Urothelium cell line (cell line): ENCODE measurements at places on chromosomes 1 and 21.

- DNase-seq: no peak
Observed at GRCh38 chr1:107196973-107197562, 56.2 kb downstream of the NTNG1 start.

- DNase-seq: no peak
Observed at GRCh38 chr1:239868058-239868832, 223.4 kb upstream of the FMN2 start.

DNA sequence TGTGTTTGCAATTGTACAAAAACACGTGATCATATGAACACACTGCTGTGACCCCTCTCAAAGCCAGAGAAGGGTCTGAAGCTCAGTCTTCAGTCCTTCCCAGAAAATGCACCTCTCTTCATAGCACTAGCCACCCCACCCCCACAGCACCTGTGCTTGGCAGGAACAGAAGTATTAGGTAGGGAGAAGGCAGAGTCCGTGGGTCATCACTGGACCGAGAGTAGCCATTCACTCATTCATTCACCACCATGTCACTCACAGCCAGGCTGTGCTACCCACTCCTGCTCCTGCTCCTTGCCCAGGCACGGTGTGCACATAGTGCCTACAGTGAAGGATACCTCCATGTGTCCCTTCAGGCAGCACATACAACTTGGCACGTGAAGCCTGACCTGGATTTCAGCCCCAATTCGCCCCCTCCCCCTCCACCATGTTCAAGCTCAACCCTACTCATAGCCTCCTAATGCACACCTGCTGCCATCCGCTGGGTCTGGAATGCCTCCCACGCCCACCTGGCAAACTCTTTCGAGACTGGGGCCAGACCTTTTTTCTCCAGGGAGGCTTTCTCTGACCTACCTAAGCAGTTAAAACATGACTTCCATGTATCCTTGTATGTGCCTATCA, 81.9 kb upstream of the GALNT2 start:
- DNase-seq: no peak

- DNase-seq: no peak
Observed at GRCh38 chr1:218931324-218931723, 242.4 kb upstream of the LYPLAL1 start.

DNA sequence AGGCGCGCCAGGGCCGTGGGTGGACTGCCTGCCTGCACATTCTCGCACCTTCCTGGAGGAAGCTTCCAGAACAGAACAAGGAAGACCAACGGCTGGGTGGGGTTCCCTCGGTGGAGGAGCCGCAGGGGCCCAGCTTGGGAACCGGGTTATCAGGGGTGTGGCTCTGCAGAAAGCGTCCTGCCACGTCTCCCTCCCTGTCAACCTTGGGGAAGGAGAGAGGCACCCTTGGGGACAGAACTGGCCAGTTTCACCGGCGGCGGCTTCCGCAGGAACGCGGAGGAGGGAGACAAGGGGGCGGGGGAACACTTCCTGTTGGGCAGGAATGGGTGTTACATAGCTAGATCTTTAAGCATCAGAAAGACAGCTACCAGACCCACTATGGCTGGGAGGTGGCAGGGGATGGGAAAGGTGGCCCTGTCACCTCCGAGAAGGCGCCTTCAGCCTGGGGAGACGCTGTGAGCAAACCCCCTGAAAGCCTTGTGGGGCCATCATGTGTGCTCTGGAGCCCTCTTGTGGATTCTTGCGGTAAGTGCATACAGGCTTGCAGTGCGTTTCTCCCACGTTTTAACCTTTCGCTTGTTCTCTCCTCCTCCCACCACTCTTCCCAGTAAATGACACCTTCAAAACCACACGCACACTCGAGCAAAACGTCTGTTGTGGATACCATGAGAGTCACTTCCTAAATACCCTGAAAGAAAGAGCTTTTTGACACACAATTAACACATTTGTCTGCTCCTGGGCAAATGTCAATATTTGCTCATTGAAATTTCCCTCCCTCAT, 3.8 kb upstream of the PLEKHA6 start:
- peak; percentile 80 for DNase-seq

DNA sequence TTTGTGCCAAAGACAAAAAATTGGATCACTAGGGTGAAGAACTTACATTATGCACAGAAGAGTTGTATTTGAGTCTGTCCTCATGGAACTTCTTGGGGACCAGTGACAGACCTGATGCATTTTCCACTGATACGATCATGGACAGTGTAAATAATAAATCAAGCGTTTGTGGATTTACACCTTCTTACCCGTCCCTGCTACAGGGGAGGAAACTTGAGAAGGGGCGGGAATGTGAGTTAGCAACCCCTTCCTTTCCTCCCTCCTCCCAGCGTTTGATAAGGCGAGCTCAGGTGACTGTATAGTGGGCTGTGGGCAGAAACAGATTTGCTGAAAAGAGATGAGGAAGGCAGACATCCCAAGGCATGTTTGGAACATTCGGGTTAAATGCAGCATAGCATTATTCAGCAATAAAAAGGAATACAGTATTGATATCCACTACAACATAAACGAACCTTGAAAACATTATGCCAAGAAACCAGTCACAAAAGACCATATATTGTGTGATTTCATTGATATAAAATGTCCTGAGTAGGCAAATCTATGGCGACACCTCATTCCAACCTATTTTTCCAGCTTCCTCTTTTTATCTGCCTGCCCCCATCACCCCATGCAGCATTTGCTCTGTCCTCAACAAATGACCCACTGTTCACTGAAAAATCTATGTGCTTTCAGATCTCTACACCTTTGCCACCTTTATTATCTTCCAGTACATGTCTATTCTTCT, 128.7 kb downstream of the ZZZ3 start:
- DNase-seq: no peak

DNA sequence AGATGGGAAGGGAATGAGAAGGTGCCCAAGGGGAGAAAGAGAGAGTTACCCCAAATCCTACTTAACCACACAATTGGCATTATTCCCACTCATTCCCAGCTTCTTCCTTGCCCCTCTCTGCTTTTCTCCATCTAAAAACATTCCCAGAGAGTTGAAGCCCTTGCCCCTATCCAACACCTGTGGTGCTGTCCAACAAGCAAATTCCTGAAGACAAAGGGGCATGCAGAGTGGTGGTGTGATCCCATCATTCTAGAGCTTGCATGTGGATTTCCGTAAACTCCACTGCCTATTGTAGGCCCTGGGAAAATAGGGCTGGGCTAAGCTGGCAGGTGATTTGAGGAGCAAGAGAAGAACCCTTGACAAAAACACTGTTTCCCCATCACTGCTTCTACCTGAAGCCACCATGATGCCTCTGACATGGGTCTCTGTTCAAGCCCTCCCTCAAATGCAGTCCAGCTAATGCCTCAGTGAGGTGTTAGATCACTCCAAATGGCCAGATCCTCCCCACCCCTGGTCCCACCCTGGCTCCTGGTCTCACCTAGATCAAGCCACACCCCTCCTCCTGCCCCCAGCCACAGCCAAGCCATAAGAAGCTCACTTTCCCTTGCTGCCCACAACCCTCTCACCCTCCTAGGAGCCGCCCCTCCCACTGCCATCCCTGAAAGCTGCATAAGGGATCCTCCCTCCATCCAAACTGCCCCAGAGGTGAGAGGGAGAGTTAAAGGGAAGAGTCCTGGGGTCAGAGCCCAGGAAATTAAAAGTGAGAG, 29.5 kb downstream of the SYT2 start:
- no peak for DNase-seq

- DNase-seq: no peak
Observed at GRCh38 chr21:45507523-45507875, 34.7 kb downstream of the SLC19A1 start.

- DNase-seq: peak; percentile 52
Observed at GRCh38 chr1:201877877-201878401, 10.8 kb upstream of the SHISA4 start.

GRCh38 chr1:9805006-9805508, 18.7 kb downstream of the CLSTN1 start:
- DNase-seq: no peak

GRCh38 chr1:10338047-10338446, 60.8 kb upstream of the PGD start:
- DNase-seq: peak; percentile 61

DNA sequence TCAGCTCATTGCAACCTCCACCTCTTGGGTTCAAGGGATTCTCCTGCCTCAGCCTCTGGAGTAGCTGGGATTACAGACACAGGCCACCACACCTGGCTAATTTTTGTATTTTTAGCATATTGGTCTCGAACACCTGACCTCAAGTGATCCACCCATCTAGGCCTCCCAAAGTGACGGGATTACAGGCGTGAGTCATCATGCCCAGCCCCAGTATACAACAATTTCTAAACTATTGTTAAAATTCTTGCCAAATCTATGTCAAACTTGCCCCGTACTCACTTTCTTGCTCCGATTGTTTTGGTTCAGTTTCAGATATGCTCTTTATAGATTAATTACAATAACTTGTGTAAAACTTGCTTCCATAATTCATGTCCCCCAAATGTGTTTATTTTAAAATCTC, 4.1 kb downstream of the RGS18 start:
- no peak for DNase-seq

DNA sequence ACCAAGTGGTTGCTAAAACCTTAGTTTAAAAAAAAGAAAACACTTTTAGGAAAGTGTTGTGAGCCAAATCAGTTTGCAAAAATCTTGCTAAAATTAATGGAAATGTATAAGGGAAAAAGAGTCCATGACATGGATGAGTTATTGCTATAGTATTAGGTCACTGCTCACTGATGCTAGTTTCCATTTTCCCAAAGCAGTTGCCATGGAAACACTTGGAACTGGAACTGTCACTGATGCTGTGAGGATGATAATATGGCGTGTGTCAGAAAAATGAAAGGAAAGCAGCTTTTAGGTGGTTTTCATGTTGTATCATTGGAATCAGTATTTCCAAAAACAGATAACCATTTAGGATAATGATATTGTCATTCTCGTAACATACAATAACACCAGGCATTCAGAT, 104.4 kb downstream of the PHTF1 start:
- no peak for DNase-seq

DNA sequence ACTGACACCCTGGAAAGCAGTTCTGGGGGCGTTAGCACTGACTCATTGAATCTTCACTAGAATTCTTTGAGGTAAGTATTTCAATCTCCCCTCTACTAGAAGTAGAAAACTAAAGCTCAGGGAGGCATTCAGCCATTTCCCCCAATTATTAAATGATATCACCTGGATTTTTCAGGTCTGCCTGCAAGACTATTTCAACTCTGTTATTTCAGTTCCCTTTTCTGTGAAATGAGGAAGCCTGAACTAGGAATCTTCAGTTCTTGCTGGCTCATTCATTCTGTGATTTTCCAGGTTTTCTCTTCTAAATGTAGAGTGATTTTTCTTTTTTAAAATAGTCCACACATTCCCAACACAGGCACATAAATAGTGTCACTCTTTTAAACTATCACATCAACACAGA, 337.0 kb upstream of the NR5A2 start:
- DNase-seq: no peak

GRCh38 chr1:202154148-202154765, 6.1 kb downstream of the PTPN7 start:
- no peak for DNase-seq

DNA sequence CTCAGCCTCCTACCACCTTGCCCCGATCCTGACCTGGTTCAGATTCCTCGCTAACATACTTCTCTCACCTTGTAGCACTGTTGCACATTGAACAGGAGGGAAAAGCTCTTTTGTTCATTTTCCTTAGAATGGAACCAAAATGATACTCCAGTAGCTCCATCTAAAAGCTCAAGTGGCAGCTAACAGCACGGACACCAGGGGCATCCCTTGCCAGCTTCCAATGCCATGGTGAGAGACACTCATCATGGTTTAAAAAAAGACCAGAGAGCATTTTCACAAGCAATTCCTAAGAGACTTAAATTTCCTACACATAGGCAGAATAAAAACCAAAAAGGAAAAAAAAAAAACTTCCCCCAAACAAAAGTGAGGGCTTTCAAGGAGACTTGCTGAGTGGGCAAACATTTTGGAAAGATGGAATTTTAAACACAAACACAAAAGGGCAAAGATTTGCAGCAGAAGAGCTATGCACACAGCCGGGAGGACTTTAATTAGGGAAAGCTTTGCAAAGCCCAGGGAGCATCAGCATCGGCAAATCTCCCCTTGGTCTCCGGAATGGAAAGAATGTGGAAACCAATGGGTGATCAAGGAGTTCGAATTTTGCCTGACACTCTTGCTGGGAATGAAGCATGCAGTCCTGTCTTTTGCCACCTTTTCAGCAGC, 84.3 kb downstream of the CAPZB start:
- DNase-seq: no peak

DNA sequence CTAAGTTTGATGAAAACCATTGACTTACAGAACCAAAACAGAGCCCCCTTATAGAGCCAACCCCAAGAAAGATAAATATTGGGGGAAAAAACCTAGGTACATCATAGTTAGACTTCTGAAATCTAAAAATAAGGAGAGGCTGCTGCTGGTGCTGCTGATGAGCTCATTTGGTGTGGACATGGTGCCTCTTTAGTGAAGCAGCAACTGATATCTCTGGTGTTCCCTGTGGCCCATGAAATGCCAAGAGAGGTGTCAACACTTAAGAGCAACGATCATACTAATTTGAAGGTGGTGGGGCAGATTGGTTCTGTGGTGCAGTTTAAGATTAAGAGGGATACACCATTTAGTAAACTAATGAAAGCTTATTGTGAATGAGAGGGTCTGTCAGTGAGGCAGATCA, 35.9 kb downstream of the ST3GAL3 start:
- DNase-seq: no peak

DNA sequence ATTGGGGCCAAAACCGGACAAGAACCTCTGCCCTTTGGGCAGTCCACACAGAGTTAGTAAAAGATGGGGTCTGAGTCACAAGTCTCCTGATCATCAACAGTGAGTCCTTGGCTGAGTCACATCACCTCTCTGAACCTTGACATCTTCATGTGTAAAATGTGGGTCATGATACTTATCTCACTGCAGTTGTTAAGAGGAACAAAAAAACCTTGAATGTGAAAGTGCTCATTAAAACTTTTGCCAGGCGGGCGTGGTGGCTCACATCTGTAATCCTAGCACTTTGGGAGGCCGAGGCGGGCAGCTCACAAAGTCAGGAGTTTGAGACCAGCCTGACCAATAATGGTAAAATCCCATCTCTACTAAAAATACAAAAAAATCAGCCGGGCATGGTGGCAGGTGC, 15.7 kb downstream of the S100A16 start:
- DNase-seq: no peak

- DNase-seq: no peak
Observed at GRCh38 chr1:151827853-151828252, 3.7 kb downstream of the RORC start.

- no peak for DNase-seq
Observed at GRCh38 chr21:17783003-17783402, 36.2 kb downstream of the C21orf91 start.

DNA sequence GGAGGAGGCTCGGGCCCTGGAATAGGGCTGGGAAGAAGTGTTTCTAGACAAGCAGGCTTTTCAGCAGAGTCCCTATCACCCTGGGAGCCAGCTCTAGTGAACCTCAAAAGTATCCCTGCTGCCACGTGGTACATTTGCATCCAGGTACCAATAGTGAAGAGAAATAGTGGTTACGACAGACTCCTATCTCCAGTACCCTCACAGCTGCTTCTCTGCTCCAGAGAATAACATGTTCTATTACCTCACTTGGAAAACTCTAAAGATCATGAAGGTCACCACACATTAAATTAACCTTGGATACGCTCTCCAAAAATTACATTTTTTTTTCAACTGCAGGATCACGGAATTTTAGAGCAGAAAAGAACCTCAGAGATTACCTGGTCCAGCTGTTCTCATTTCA, 230.4 kb upstream of the PLD5 start:
- no peak for DNase-seq

- DNase-seq: no peak
Observed at GRCh38 chr21:15066123-15066575, 1.3 kb upstream of the NRIP1 start.

GRCh38 chr1:92992877-92993276, 31.6 kb upstream of the DIPK1A start:
- no peak for DNase-seq

GRCh38 chr21:15820852-15821379, 91.1 kb downstream of the USP25 start:
- DNase-seq: no peak
